M059J (cell line): ENCODE measurements at places on chromosomes 7 and 10. TPM values are rescaled to one million over a fixed set of nuclear protein-coding genes. Genes with fewer than 3 reads are reported as not detected.

The ADGRA1 gene
- not detected in 2 replicates for total RNA-seq

The KLF14 gene
- not detected in 2 replicates for total RNA-seq

The FAM200A gene
- total RNA-seq = 8.6 and 13.3 TPM in 2 replicates

The ZDHHC4 gene
- 67.1 and 70.0 TPM in 2 replicates for total RNA-seq

The AHCYL2 gene
- total RNA-seq = 8.1 and 8.2 TPM in 2 replicates

The ZNF680 gene
- total RNA-seq = 8.8 and 12.1 TPM in 2 replicates

The TMEM139 gene
- 0.07 TPM in 1 of 2 replicates, not detected in the other for total RNA-seq

The AS3MT gene
- total RNA-seq = 0.12 and 1.5 TPM in 2 replicates

The AOAH gene
- 2.6 and 3.0 TPM in 2 replicates for total RNA-seq

The SKIDA1 gene
- 1.2 and 1.9 TPM in 2 replicates for total RNA-seq

The IKZF1 gene
- total RNA-seq = not detected in 2 replicates

The C10orf53 gene
- not detected in 2 replicates for total RNA-seq

The WNT8B gene
- not detected in 2 replicates for total RNA-seq

The GPRIN2 gene
- total RNA-seq = 0.10 and 1.6 TPM in 2 replicates

The WASHC2A gene
- total RNA-seq = 6.0 and 6.2 TPM in 2 replicates

The HECW1 gene
- total RNA-seq = 6.7 and 15.6 TPM in 2 replicates

The NCF1 gene
- total RNA-seq = not detected in 2 replicates

The MCM10 gene
- 9.4 and 11.6 TPM in 2 replicates for total RNA-seq

The DNAJB9 gene
- total RNA-seq = 24.0 and 25.6 TPM in 2 replicates

The GNGT1 gene
- not detected in 2 replicates for total RNA-seq

The FEZF1 gene
- total RNA-seq = not detected in 2 replicates

The TRIM74 gene
- not detected in 2 replicates for total RNA-seq

The MSMB gene
- not detected in 2 replicates for total RNA-seq

The PTPRE gene
- total RNA-seq = 3.7 and 6.4 TPM in 2 replicates
